ENCODE measurements at places on chromosomes 13 and 19.
A peak's percentile ranks its signal among the peaks of the same experiment; 100 is the strongest.

DNA sequence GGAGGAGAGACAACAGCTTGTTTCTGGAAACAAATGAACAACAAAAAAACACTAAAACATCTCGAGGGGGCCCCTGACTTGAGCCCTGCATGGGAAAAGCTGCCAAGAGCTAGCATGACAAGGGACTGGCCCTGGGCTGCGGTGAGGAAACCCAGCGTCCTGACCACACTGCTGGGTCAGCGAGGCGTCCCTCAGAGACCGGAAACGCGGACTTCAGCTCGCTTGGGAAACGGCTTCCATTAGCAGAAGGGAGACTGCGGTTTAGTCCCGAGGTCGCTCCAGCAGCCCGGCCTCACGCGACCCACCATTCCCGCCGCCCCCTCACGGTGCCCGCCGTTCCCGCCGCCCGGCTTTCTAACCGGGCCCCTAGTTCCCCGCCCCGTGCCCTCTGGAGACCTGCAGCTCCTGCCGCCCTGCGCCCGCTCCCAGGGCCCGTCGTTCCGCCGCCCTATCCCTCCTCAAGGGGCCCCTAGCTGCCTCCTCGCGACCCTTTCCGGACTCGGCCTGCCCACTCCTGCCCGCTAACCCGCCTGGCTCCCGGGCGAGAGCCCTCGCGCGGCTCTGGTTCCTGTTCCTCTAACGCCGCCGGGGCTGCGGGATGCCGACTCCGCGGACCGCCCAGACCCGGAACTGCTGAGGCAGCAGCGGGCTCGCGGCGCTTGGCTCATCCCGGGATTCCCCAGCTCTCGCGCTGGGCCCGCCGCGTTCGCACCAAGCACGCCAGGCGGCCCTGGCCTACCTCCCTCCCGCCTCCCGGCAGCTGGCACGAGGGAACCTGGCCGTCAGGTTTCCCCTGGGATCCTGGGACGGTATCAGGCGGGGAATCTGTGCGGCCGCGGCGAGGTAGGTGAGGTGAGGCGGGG lies at the start of gene CCDC122:
CCDC122 (minus strand) TSS at position 849 of the 863 bp plus-strand sequence. CDS start 10,364 bp downstream, outside the sequence.
- peak; percentile 87 for DNase-seq

- no peak for DNase-seq
Measured at GRCh38 chr19:45408830-45409556, 2.5 kb downstream of the POLR1G start.

DNA sequence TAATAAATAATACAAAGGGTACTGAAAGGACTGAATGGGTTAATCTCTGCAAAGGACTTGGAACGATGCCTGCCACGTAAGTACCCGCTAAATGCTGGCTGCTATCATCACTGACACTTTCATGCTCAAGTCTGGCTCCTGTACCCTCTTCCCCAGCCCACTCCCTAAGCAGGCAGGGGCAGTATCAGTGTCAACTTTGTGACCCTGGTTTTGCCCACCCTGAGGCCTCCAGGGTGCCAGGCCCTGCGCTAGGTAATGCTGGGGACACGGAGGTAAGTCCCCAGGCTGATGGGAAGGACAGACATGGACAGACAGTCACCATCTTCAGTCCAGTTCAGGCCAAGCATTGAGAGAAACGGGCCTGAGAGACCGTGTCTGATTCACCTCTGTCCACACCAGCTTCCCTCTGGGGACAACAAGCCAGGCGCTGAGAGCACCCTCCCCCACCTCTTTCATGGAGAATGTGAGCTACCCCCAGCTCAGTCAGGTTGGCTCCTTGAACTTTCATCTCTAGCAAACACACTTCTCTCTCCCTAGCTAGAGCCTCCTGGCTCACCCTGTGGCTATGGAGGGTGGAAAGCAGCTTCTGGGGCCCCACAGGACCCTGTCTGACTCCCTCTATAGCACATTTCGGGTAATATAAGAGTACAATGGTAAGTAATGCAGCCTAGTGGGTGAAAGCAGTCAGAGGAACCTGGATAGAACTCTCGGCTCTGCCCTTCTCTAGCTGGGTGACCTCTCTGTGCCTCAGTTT lies 800 bp downstream of the ETFB start:
- DNase-seq, result peak; percentile 48

DNA sequence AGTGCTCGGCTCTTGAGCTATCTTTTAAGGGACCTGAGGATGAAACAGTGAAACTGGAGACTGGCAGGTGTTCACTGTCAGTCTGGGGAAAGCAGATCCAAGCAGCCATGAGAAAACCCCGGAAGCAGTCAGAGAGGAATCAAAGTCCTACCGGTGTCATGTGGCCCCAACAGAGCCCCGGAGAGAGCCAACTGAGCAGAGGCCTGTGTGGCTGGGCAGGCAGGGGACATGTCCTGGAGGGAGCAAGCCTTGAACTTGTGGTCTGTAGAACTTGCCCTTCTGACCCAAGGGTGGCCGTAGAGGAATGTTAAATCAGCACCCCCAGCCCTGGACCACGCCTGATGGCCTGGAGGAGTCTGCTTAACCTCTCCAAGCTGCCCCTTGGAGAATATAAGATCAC lies 113.7 kb upstream of the ZNF507 start:
- no peak for DNase-seq

DNA sequence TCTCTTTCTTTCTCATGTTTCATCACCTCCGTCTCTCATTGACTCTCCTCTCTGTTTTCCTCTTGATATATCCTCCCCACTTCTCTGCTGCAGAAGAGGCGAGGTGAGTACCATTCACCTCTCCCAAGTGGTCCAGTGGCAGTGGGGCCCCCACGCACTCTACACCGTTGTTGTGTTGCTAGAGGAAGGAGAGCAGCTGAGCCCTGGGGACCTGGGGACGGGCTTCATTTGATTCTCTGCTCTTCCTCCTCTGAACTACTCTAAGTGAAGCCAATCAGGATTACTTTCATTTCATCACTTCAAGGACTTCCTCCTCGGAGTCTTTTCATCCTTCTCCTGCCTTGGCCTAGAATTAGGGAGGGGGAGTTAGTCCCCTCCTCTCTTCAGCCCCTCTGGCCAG lies 64.6 kb downstream of the CCNE1 start:
- no peak for DNase-seq

GRCh38 chr13:47897411-47898050 lies 103.5 kb downstream of the SUCLA2 start:
- peak; percentile 87 for DNase-seq

DNA sequence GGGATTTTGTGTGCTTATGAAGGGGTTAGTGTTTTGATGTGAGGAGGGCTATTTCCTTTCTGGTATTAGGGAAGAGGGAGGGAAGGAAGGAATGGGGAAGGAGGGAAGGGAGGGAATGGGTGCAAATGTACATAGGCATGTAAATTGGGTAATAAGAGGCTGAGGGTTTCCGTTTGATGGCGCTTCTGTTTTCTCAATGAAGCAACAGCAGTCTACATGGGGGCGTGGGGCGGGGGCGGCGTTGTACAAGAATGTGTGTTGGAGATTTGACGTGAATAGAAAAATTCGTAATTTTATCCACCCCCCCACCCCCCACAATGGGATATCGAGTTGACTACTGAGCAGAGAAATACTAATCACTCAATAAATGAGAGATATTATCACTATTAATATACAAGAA lies 52.5 kb downstream of the PDS5B start:
- no peak for DNase-seq

DNA sequence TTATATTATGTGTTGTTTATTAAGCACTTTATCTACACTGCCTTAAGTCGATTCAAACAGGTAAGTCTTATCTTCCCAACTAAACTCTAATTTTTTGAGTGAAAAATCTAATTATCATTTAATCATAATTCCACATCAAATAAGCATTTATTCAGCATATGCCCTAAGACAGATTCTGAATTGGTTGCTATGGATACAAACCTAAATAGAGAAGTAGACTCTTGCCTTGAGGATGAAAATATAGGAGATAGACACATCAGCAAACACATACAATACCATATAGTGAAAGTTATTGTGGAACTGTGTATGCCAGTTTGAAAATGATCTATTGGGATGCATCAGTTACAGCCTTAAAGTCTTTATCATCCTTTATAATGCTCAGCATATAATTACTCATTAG lies 1679.9 kb downstream of the SLITRK1 start:
- no peak for DNase-seq

DNA sequence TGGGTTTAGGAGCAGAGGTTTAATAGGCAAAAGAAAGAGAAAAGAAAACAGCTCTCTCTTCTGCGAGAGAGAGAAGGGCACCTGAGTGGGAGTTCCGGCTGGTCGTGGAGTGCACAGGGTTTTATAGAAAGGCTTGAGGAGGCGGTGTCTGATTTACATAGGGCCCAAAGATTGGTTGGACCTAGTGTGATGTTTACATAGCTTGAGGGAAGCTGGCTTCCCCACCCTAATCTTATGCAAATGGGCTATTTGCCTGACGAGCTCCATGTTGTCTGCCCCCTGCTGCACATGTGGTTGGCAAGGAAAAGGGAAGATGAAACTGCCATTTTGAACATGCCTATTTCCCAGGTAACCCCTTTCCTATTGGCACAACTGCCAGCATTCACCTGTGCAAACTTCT lies 21.5 kb upstream of the MEDAG start:
- DNase-seq, result peak; percentile 83

DNA sequence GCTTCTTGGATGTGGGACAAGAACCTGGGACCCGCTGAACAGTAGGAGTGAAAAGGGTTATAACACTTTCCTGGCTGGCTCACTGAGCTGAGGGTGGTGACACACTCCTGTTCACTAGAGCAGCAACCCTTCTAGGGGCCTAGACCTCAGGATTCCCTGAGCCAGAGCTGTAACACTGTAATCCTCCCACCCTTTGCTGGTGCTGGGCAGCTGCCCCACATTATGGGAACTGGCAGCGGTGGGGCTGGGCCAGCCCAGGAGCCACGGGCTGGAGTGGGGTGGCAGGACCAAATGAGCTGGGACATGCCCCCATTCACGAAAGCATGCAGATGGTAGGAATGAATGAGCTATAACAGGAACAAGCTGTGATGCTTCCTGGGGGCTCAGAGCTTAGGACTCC lies 110.6 kb downstream of the B3GLCT start:
- no peak for DNase-seq

DNA sequence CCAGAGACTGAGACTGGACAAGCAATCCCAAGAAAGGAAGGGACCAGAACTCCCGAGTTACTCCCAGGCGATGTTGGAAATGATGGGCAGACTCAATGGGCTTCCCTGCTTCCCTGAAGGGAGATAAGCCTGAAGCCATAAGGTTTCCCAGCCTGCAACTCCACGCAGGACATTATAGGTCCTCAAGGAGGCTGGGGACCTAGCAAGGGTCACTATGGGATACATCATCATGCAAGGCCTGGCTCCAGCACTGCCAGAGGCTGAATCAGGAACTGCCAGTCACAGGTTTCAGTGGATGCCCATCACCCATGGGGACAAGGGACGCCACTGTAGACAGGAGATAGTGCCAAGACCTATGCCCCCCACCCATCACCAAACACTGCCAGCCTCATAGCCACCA lies 338.7 kb downstream of the IRS2 start:
- no peak for DNase-seq

DNA sequence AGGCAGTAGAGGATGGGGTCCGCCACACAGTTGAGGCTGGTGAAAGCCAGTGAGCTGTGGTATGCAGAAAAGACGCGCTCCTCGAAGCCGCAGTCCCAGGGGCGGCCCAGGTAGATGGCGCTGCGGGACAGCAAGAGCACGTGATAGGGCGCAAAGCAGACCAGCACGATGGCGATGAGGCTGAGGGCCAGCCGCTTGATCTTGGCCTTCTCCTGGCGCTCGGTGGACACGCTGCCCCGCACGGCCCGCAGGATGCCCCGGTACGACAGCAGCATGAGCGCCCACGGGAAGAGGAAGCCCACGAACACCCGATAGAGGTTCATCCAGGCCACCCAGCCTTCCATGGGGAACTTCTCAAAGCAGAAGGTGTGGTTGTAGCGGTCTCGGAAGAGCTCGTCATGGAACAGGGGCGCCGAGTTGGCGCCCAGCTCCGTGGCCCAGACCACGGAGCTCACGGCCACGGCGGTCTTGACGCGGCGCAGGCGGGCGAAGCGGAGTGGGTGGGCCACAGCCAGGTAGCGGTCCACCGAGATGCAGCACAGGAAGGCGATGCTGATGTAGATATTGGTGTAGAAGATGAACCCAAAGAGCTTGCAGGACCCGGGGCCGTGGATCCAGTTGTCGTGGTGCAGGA lies 6.5 kb upstream of the OPA3 start:
- peak; percentile 81 for DNase-seq

- DNase-seq, result peak; percentile 26
Measured at GRCh38 chr13:61286148-61286745, 129.4 kb downstream of the PCDH20 start.

- no peak for DNase-seq
Measured at GRCh38 chr19:15197275-15197941, 3.4 kb downstream of the NOTCH3 start.

DNA sequence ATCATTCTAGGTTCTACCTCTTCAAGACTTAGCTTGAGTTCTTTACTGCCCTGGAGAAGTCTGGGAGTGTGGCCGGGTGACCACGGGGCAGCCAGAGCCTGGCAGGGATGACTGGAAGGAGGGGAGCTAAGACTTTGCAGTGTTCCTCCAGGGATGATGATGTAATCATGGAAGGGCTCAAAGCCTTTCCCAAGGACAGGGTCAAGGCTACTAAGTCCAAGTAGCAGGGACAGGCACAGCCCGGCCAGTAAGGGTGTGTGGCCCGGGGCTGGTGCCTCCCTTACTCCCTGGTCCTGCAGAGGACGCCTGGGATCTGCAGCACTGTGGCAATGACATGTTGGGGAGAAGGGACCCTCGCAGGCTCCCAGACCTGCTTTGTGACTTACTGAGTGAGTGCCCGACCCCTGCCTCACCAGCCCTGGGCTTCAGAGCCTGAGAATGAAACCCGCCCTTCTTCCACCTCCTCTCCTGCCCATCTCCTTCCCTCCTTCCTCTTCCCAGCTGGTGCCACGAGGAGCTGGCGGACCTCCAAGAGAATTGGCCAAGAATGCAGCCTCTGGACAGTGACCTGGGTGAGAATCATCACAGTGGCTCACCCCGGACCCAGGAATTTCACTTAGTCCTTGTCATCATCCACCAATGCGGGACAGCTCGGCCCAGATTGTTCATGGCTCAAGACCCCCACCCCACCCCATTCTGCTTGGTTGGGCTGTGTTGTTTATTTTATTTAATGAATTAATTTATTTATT lies 15.6 kb upstream of the FBXO17 start:
- DNase-seq, result no peak

- DNase-seq, result no peak
Measured at GRCh38 chr13:40697711-40698110, 31.3 kb upstream of the FOXO1 start.

DNA sequence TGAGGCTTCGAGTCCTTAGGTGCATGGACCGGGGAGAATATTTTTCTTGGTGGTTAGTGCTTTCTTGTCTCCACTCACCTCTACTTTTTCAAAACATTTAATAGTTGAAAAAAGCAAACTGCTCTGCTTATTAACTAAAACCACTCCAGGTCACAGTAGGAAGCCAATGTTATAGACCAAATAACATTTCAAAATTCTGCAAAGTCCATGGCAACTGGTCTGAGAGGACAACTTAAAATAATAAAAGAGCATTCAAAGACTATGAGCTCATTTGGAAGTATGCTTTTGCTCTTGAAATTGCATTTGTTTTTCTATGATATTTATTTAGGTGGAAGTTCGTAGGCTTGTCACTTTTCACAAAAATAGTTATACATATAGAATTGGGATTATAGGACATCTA lies 483.0 kb downstream of the DCT start:
- no peak for DNase-seq
